ENCODE measurements at places on chromosomes 5 and 9.

- DNase-seq: no peak
Observed at GRCh38 chr9:100084128-100084453, 14.7 kb downstream of the ERP44 start.

DNA sequence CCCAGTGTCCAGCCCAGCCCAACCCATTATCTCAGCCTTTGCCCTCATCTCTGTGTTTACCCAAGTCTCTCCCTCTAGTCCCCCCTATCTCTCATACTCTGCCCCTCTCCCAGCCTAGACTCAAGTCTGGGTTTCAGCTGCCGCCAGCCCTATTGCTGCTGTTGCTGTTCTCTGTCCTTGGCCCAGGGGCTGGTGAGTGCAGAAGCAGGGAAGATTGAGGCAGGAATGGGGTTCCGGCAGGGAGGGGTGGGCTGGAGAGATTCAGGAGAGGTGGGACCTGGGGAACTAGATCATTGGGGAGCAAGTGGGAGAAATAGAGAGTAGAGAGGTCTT lies 702 bp downstream of the TMEM8B start:
- no peak for DNase-seq

- DNase-seq: no peak
Observed at GRCh38 chr9:108775901-108776306, 79.9 kb downstream of the ACTL7B start.

DNA sequence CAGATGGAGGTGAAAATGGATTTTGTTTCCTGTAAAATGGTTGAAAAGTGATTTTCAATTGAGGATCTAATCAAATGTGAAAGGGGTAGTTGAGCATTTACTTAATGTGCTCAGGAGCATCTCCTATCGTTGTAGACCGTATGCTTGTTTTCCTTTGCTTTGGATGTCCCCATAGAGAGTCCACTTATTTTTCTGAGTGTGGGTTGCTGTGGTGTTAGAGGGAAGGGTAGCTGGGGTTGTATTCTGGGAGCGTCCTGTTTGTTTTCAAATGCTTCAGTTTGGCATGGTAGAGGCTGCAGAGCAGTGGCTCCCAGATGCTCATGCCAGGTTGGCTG lies 154.1 kb downstream of the MAT2B start:
- no peak for DNase-seq

GRCh38 chr5:136594416-136594815 lies 229.1 kb upstream of the TRPC7 start:
- no peak for DNase-seq

GRCh38 chr5:171898386-171898785 lies 108.1 kb downstream of the FBXW11 start:
- no peak for DNase-seq

DNA sequence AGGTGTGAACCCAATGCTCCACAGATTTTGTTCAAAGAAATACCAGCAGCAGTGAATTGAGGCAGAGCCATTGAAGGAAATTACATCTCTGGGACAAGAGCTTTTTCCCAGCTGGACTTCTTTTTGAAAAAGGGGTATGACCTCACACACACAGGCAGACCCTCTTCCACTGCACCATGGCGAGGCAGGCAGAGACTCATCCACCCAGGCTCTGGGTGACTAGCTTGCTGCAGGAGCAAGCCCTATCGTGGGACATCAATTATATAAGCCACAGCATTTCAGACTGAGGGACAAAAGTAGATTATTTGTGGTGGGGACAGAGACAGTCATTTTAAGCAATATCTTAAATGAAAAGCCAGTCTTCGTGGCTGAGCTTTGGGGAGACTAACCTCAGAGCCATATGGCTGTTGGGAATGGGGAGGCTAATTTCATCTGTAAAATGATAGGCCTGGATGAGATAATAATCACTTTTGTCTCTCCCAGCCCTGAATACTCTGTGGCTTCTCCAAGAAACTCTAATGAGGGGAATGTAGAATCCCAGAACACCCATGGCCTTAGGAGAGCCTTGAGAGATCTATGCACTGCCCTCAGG lies 113.1 kb upstream of the TNC start:
- no peak for DNase-seq

GRCh38 chr5:168468836-168469235 lies 17.4 kb upstream of the RARS1 start:
- DNase-seq: no peak

DNA sequence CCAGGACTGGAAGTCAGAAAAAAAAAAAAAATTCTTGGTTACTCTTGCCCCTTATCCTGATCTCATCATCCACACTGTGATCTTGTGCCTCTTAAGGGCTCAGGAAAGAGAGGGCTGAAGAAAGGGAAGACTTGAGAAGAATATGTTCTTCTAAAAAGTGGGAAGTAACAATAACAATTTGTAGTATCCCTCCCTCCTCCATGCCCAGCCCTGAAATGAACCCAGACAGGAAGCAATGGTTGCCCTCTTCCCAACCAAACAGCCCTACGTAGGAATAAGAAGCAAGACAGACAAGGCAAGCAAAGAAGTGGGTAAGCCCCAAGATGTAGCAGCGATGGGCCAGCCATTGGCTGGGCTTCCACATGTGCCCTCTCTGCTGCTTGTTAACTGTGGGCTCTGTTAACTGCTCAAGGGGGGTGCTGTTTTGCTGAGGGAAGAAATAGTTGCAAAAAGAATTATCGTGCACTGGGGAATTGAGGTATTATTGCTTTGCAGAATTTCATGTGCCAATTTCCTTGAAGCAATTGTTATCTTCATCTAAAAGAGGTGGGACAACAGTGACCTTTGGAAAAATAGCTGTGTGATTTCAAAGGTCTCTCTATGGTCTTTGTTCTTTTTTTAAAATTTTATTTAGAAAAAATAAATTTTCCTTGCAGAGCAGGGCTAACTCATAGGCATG lies 146.6 kb upstream of the PCA3 start:
- DNase-seq: no peak

DNA sequence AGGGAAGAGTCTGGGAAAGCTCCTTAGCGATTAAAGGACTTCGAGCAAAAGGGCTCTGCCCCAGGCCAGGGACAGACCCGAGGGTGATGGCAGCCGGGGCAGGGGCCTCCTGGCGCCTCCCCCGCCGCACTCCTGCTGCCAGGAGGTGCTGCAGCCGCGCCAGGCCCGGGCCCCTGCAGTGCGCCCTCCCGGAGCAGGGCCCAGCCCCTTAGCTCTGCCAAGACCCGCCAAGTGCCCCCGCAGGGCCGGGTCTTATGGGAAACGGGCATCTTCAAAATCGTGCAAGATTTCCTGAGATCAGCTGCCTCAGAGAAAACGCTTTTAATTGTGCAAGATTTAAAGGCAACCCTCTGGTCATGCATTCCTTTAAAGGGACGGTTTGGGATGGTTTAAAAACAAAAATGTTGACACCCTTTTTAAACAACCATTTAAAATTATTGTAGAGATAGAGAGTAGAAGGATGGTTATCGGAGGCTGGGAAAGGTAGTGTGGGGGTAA lies 52.4 kb downstream of the CDC14B start:
- no peak for DNase-seq

DNA sequence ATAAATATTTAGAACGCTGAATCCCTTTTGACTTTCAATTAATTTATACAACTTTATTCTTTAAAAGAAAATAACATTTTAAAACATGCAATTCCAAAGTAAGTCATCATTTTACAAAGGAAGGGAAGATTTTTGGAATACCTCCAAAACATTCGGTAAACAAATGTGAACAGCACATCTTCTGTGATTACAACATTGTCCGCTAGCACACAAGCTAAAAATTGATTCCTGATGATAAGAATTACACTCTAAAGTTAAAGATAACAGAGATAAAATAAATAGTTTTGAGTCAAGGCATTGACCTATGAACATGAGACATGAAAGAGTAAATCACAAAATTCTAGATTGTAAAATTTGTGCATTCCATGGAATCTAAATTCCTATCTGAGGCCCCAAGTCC lies 56.2 kb upstream of the TRAF1 start:
- no peak for DNase-seq

DNA sequence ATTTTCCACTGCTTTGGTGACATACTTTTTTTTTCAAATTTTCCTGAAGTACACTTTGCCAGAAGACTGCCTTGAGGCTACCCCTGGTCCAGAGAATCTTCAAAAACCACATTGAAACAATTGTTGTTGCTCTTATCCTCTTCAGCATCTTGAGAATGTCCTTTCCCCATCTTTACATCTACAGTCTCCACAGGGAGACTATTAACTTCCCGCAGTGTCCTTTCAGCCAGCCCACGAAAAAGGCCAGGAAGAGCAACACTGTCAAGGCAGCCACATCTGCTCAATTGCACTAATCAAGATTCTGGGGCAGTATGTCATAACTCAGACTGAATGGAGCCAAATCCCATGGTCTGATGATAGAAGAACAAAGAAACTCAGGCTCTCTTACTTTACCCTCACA lies 148.3 kb downstream of the ENC1 start:
- no peak for DNase-seq

DNA sequence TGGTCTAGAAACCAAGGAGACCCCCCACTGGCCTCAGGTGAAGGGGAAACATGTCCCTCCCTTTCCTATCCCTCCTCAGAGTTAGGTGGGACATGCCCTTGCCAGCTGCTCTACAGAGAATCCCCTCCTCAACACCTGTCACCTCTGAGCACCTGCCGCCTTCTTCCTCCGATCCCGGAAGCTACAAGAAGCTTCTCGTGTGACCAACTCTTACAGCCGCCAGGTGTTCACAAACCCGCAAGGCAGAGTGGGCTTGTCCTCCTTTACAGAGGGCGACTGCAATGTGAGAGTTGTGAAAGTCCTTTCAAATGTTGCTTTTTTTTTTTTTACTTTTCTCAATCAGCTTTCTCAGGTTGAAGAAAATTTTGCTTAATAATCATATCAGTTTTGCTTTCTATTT lies 3.7 kb upstream of the ICE1 start:
- no peak for DNase-seq

DNA sequence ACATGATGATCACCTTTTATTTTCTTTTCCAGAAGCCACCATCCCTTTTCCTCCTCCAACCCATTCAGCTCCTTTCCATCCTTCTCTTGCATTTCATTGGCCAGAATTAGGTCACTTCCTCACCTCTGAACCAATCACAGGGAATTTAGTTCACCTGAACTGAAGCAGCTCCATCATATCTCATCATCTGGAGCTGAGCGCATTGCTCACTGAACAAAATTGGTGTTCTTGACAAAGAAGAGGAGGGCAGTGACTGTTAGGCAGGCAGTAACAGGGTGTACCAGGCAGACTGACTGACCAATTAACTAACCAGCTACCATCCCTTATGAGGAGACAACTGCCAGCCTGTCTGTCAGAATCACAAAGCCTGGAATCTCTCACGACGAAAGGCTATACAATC lies 1.8 kb upstream of the ZNF354A start:
- no peak for DNase-seq

DNA sequence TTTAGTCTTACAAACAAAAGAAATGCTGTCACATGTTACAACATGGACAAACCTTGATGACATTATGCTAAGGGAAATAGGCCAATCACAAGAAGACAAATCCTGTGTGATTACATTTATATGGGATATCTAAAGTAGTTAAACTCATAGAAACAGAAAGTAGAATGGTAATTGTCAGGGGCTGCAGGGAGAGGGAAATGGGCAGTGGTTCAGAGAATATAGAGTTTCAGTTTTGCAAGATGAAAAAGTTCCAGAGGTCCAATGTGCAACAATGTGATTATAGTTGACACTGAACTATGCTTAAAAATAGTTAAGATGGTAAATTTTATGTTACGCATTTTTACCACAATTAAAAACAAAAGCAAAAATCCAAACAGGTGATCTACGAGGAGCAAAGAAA lies 265.5 kb downstream of the NDUFS4 start:
- no peak for DNase-seq

GRCh38 chr5:168209244-168209995 lies 82.0 kb upstream of the WWC1 start:
- DNase-seq: no peak

GRCh38 chr9:25573281-25573680 lies 105.0 kb downstream of the TUSC1 start:
- no peak for DNase-seq

DNA sequence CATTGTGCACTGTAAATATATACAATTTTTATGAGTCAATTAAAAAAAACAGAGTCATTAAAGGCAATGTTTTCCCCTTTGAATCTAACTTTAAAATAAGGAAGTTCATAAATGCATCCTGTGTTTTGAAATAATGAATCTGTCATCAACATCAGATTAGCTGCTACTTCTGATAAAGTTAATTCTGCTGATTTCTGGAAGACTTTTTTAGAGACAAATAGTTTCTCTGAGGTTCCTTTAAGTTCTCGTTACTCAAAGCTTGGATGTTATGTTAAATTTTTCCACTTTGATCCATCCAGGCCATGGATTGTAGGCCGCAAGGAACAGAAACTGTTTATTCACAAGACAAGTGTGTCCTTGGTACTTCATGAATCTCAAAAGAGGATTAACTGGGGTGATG lies 115.5 kb downstream of the CARTPT start:
- no peak for DNase-seq

- DNase-seq: no peak
Observed at GRCh38 chr9:119955276-119955675, 586.0 kb upstream of the BRINP1 start.

- no peak for DNase-seq
Observed at GRCh38 chr5:59838989-59839388, 54.5 kb downstream of the PDE4D start.

DNA sequence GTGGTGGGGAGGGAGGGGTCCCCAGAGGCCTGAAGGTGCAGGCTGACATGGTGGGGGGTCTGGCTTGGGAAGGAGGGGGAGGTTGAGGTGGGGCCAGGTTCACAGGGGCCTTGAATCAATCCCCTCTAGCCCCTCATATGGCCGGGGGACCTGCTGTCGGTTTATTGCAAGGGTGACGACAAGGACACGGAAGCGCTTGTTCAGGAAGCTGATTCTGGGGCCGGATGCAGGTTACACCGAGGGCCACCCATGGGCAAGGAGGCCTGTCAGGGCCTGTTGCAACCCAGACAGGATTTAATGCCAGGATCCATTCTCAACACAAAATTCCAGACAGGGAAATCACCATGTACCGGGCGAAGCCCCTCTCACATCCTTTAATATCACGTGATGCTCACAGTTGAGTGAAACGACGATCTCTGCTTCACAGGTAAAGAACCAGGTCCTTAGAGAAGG lies 41.6 kb upstream of the SYNPO start:
- DNase-seq: no peak

DNA sequence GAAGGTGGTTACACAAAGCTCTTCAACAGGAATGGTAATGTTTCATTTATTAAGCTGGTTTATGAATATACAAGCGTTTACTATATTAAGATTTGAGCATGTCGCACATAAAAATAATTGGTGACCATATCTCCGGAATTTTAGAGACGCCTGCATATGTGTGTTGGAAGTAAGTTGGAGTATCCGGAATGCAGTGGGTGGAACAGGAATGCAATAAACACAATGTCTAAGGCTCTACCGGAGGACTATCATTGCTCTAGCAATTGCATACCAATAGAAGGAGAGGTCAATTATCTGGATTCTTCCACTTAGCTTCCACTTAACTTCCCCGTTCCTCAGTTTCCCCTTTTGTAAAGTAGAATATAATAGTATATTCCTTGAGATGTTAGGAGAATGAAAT lies 1.1 kb upstream of the CEP78 start:
- no peak for DNase-seq

GRCh38 chr5:105639068-105639467 lies 2031.7 kb downstream of the EFNA5 start:
- no peak for DNase-seq
